Activated naive CD4-positive, alpha-beta T cell treated with anti-CD3 and anti-CD28 coated beads, Interleukin-2, amount 10 ng/mL, durations not matched to agents 7 days and 5 days (primary cell): ENCODE measurements at places on chromosomes 7 and 10.

- H3K4me3 ChIP-seq, result no peak overlapping the region
- DNase-seq, result no peak
- H3K27ac ChIP-seq, result no peak overlapping the region
- H3K36me3 ChIP-seq, result no peaks in the 10 kb centered on the region
Measured at GRCh38 chr7:147279964-147280374, 1163.4 kb downstream of the CNTNAP2 start.

DNA sequence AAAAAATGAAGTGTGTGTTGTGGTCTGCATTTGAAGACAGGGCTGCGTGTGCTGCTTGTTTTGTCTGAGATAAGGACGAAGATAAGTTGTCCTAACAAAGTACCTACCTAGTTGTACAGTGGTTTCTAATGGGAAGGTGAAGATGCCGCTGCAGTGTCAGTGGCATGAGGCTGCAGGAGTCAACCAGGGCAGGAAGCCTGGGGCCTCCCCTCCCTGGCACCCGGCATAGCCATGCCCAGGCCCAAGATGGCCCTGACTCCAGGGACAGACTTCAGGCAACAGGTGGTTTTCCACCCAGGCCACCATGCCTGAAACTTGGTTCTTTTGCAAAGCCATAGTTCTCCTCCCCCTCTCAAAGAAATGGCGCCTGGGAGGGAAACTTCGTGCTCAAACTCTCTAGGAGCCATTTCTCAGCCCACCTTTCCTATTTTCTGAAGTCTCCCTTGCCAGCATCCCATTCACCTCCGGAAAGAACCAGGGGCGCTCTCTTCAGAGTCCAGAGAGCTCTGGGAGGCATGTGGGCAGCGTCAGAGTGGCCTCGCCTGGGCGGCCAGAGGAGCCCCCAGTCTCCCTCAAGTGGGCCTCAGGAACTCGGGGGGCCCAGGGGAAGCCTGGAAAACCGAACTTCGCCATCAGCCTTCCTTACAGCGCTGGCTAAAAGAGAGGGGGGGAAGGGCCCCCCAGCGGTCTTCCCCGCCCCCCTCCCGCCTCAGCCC is 2.1 kb upstream of the KAT6B start:
- peaks cover 5% of the 10 kb centered on the region for H3K27me3 ChIP-seq
- H3K36me3 ChIP-seq, result peaks cover 9% of the 10 kb centered on the region
- peak overlapping the region; percentile 92 for H3K4me3 ChIP-seq
- peak overlapping the region; percentile 91 for H3K27ac ChIP-seq
- peak; percentile 40 for DNase-seq
- H3K4me1 ChIP-seq, result peaks cover 50% of the 10 kb centered on the region

DNA sequence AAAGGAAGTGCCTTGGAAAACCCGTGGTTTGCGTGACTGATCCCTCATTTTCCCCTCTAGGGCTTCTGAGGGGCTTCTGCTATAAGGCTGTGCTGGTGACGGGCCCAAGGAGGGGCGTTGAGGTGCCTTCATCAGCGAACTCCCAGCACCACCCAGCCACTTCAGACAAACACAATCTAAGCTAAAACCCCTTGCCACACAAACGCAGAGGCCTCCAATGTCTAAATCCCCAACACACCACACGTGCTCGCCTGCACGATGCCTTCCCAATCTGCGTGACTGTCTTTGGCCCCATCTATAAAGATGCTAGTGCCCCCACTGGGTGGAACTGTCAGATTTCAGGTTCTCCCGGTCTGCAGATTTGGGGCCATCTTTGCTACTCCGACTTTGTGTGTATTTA is 4.1 kb upstream of the GAD2 start:
- H3K27me3 ChIP-seq, result peaks cover 62% of the 10 kb centered on the region
- H3K4me3 ChIP-seq, result no peak overlapping the region
- H3K36me3 ChIP-seq, result peaks cover 3% of the 10 kb centered on the region
- H3K27ac ChIP-seq, result no peak overlapping the region
- no peak for DNase-seq

- H3K4me1 ChIP-seq, result no peaks in the 10 kb centered on the region
- H3K27ac ChIP-seq, result no peak overlapping the region
- no peaks in the 10 kb centered on the region for H3K36me3 ChIP-seq
- no peak overlapping the region for H3K4me3 ChIP-seq
Measured at GRCh38 chr10:34001087-34001580, 666.7 kb upstream of the NRP1 start.

DNA sequence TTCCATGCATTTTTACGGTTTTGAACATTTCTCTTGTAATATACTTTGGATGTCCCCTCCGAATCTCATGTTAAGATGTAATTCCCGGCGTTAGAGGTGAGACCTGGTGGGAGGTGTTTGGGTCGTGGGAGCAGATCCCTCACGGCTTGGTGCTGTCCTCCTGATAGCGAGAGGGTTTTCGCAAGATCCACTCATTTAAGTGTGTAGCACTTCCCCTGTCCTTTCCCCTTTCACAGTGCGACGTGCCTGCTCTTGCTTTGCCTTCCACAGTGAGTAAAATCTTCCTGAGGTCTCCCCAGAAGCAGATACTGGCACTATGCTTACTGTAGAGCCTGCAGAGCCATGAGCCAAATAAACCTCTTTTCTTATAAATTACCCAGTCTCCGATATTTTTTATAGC is 6.6 kb downstream of the GPR141 start:
- DNase-seq, result no peak
- H3K36me3 ChIP-seq, result no peaks in the 10 kb centered on the region
- no peaks in the 10 kb centered on the region for H3K4me1 ChIP-seq
- H3K27ac ChIP-seq, result no peak overlapping the region

DNA sequence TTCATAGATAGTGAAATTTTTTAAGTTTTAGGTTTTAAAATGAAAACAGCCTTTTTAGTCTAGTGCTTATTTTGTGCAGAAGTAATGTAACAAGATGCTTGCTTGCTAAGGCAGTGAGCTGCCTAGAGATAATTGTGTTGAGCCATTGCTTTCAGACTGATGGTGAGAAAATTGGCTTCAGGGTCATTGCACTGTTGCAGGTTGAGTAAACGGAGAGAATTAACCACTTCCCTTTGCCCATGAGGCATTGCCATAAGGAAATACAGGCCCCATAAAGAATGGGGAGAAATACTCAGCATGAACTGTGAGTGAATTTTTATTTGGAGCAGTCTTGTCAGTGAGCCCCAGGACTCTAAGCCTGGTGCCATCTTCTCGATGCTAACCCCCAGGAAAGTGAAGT is 140.5 kb downstream of the LRRC4 start:
- H3K4me3 ChIP-seq, result no peak overlapping the region
- H3K36me3 ChIP-seq, result peaks cover 31% of the 10 kb centered on the region

DNA sequence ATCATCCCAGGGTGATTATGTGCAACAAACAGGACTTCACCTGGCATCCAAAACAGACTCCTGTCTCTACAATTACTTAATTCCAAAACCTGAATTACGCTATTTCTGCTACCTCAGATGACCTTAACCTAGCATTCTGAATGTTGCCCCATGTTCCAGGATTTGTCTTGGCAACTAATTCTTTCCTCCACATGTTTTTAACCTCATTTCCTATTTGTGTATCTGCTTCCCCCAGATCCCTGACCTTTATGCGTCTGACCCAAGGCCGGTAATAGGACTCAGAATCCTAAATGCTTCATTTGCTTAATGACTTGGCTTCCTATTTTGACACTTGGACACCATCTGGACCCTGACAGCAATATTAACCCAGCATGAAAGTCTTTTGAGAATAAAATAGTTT is 8.7 kb upstream of the ING3 start:
- no peak for DNase-seq
- peaks cover 14% of the 10 kb centered on the region for H3K27me3 ChIP-seq

GRCh38 chr7:139936760-139937310 is 107.8 kb downstream of the TBXAS1 start:
- H3K4me1 ChIP-seq, result peaks cover 4% of the 10 kb centered on the region
- H3K27me3 ChIP-seq, result no peaks in the 10 kb centered on the region
- no peak for DNase-seq

GRCh38 chr10:73467206-73467605 is 28.6 kb downstream of the PPP3CB start:
- no peaks in the 10 kb centered on the region for H3K27me3 ChIP-seq
- DNase-seq, result no peak
- H3K36me3 ChIP-seq, result peaks cover 46% of the 10 kb centered on the region
- H3K4me3 ChIP-seq, result no peak overlapping the region
- H3K4me1 ChIP-seq, result peaks cover 11% of the 10 kb centered on the region

DNA sequence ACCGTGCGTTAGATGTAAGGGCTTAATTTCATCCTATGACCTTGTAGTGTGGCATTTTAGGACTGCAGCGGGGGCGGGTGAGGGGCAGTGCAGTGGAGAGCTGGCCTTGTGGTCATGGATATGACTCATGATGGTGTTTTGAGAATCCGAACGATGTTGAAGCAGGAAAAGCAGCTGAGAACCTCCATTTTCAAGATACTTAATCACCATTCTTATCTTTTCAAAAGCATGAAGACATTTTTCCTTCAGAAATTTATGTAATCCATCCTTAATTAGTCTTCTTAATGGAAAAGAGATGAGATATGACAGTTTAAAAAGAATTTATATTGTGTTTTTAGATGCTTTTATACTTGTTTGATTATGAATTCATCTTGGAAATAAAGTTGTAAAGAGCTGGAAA is 9.6 kb downstream of the ATP5F1C start:
- H3K4me3 ChIP-seq, result no peak overlapping the region
- peaks cover 12% of the 10 kb centered on the region for H3K4me1 ChIP-seq
- H3K27me3 ChIP-seq, result no peaks in the 10 kb centered on the region
- H3K36me3 ChIP-seq, result peaks cover 42% of the 10 kb centered on the region
- H3K27ac ChIP-seq, result no peak overlapping the region

DNA sequence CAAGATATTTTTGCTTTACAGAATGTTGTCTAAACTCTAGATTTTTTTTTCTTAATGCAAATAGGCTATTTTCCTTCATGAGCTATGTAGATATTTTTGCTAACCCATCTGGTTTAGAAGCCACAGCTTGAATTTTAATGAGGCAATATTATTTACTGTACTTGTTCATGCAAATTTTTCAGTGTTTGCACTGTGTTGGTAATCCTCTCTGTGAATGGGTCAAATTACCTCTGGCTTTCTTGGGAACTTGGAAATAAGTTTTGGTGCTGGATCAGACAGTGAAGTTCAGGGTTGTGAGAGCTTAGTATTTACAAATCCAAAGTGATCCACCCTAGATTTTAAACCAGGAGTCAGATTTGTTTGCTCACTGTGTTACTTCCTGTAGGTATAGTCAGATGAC is 686.9 kb downstream of the NXPH1 start:
- no peak for DNase-seq
- H3K27me3 ChIP-seq, result no peaks in the 10 kb centered on the region
- H3K36me3 ChIP-seq, result no peaks in the 10 kb centered on the region
- H3K4me3 ChIP-seq, result no peak overlapping the region
- H3K27ac ChIP-seq, result no peak overlapping the region

- no peak overlapping the region for H3K4me3 ChIP-seq
- no peaks in the 10 kb centered on the region for H3K27me3 ChIP-seq
- H3K36me3 ChIP-seq, result peaks cover 5% of the 10 kb centered on the region
- H3K4me1 ChIP-seq, result peaks cover 48% of the 10 kb centered on the region
- DNase-seq, result no peak
- peak overlapping the region; percentile 21 for H3K27ac ChIP-seq
Measured at GRCh38 chr10:59879363-59879913, 26.9 kb downstream of the CCDC6 start.

DNA sequence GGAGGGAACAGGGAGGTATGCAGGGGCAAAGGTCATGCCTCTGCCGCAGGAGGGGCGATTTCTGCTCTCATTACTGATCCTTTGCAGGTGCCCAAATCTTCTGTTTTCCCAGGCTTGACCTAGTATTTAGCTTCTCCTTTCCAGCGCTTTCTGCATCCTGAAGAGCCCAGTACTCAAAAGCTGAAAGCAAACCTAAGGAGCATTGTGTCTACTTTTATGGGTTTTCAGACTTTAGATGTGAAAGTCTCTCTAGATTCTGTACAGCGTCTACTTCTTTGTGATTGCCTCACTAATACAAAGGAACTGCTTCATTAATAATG is 560 bp downstream of the GBF1 start:
- peaks cover 22% of the 10 kb centered on the region for H3K27me3 ChIP-seq
- no peak for DNase-seq
- H3K4me1 ChIP-seq, result peaks cover 52% of the 10 kb centered on the region
- peak overlapping the region; percentile 92 for H3K27ac ChIP-seq

DNA sequence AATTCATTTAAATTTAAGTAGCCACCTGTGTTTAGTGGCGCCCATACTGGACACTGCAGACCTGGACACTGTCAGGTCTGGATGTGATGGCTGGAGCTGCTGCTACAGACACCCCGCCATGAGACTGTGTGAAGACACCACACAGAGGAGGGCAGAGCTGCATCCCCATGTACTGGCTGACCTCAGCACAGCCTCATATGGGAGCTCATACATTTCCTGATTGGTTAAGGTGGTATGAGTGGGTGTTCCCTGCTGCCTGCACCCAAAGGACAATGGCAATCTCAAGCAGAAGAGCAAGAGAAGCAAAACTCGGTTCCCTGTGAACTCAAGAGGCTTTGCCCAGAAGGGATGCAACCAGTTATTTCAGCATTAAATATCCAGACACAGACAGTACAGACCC is 60.0 kb downstream of the DLG5 start:
- no peak for DNase-seq
- H3K4me3 ChIP-seq, result no peak overlapping the region
- no peaks in the 10 kb centered on the region for H3K4me1 ChIP-seq
- H3K27ac ChIP-seq, result no peak overlapping the region
- no peaks in the 10 kb centered on the region for H3K36me3 ChIP-seq
